ENCODE measurements at places on chromosomes 11 and 22. TPM values are rescaled to one million over a fixed set of nuclear protein-coding genes. Genes with fewer than 3 reads are reported as not detected.
A peak's percentile ranks its signal among the peaks of the same experiment; 100 is the strongest.

GRCh38 chr11:83257761-83258168, 28.4 kb downstream of the CCDC90B start:
- H3K4me1 ChIP-seq: no peaks in the 10 kb centered on the region
- DNase-seq: no peak
- H3K27ac ChIP-seq: no peak overlapping the region

DNA sequence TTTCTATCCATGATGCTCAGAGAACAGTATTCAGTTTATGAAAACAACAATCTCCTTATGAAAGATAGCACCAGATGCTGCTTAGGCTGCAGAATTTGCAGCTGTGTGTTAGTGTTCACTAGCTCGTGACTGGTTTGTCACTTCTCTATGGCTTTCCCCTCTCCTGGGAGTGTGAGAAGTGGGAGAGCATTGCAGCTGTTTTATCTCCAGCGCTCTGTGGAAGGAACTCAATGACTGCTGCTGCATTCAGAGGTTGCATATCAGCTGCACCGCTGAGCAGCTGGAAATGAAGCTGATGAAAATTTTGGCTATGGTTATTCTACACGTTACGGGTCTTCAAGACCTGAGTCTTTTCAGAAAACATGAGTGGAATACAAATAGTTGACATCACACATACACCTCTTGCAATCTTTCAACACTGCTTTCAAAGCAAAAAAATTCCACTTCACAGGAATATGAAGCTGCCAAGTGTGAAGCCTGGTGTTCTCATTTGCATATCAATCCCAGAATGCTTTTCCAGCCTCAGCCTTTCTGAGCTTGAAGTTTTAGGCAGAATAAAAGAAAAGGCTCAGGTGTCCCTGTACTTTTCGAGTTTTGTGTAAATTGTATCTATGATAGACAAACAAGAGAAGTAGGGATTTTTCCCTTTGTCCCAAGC, 149.3 kb upstream of the DDI1 start:
- no peaks in the 10 kb centered on the region for H3K4me1 ChIP-seq
- no peak overlapping the region for H3K4me3 ChIP-seq

- DNase-seq: no peak
- H3K4me3 ChIP-seq: no peak overlapping the region
- H3K36me3 ChIP-seq: no peaks in the 10 kb centered on the region
- H3K27ac ChIP-seq: no peak overlapping the region
These were observed 400.2 kb downstream of the RAB38 start for GRCh38 chr11:87775036-87775435.

DNA sequence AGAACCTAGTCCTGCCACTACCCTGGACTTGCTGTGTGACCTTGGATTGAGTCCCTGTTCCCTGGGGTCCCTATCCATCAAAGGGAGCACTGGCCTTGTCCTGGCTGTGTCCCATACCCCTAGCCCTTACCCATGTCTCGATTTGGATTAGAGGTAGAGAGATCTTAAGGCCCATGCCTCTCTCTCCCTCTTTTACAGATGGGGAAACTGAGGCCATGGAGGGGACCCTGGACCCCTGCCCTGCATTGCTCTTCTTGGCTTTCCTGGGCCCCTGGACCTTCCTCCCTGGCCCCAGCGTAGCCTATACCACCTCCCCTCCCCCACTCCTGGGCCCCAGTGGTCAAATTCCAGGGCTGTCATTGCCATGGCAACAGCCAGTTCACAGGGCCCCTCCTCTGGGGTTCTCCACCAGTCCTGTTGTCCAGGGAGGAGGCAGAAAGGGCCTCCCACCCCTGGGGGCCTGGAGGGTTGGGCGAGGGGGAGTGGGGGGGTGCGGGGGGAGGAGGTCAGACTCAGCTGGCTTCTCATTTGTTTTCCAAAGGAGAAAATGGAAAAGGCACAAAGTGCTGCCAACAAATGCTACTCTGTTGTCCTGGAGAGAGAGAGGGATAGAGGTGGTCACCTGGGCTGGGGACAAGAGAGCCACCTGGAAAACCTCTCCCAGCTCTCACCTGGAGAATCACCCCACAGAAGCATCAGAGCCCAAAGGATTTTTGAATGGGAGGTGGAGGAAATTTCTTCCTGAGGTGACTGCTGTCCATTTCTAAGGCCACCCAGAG, 23.3 kb downstream of the ARHGEF17 start:
- peaks cover 2% of the 10 kb centered on the region for H3K27me3 ChIP-seq
- H3K4me3 ChIP-seq: no peak overlapping the region
- H3K36me3 ChIP-seq: no peaks in the 10 kb centered on the region
- no peak for DNase-seq
- H3K4me1 ChIP-seq: no peaks in the 10 kb centered on the region
- H3K27ac ChIP-seq: no peak overlapping the region

DNA sequence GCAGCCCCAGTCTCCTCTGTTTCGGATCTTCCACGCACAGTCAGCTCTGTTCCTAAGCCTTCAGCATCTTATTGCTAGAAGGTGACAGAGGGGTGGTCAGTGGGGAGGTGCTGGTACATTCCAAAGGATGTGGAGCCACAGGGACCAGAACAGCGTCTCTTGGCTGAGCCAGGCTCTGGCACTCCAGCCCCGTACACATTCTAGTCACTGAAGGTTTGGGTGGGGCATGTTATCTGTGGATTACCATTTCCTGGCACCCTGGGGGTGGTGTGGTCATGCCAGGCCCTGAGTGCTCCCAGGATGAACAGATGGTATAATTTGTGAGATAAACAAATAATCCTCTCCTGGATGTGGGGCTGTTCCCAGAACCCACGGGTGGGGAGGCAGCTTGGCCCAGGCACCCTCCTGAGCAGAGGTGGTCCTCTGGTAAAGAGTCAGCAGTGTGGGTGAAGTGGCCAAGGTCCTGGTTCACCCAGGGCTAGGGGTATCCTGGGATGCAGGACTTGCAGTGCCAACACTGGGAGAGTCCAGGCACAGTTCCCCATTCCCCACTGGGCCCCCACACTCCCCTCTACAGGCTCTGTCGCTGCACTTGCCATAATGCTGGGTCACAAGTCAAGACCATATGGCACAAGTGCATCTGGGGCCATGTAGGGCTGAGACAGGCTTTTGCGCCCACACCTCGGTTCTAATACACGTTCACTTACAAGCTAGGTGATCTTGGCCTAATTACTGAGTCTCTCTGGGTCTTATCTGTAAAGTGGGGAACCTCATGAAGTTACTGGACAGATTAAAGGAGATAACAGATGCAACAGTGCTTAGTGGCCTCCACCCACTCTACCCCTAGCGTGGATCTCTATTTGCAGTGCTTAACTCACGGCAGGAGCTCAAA, 33.0 kb downstream of the DKK3 start:
- H3K4me1 ChIP-seq: peaks cover 14% of the 10 kb centered on the region
- no peak for DNase-seq
- H3K36me3 ChIP-seq: no peaks in the 10 kb centered on the region
- no peaks in the 10 kb centered on the region for H3K27me3 ChIP-seq
- no peak overlapping the region for H3K27ac ChIP-seq

DNA sequence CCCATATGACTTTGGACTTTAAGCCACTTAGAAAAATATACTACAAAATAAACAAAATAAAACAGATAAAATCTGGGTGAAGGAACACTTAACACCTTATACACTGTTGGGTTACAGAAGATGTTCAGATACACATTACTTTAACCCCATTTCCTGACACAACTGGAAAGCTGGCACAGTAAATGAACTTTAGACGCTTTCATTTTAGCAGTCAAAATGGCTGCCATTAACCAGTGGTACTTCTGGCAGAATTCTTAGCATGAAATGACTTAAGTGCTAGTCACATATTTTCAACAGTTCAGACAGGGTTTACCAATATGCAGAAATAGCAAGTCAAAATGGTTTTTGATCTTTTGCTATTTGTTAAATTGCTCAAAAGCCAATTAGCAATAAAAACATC, 37.9 kb downstream of the PIK3C2A start:
- H3K27ac ChIP-seq: no peak overlapping the region
- no peak overlapping the region for H3K4me3 ChIP-seq
- no peaks in the 10 kb centered on the region for H3K27me3 ChIP-seq

DNA sequence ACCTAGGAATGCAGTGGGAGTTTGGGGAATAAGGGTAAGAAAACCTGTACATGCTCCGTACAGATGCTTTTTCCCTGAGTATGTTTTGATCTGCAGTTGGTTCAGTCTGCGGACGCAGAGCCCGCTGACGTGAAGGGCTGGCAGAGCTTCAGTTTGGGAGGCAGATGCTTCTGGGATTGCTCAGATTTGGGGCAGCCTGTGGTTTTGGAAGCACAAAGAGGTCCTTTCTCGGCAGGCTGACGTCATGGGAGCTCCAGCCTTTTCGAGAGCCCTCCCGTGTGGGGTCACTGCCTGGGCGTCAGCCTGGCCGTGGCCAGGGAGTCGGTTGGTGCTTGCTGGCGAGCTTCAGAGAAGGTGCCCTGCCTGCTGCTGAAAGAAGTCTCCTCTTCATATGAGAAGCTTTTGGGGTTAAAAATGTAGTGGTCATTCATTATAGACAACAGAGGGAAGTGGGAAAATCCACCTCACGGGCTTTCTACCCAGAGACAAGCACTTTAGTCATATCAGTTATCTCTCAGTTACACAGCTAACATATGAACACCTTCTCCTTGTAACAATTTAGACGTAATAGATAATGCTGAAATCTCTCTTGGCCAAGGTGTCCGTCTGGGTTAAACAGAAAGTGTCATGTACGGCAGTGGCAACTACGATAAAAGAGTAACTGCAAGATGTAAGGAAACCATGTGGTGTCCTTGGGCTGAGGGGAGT, 26.8 kb downstream of the TPCN2 start:
- DNase-seq: no peak
- H3K4me3 ChIP-seq: no peak overlapping the region
- peaks cover 37% of the 10 kb centered on the region for H3K4me1 ChIP-seq
- no peaks in the 10 kb centered on the region for H3K36me3 ChIP-seq
- peak overlapping the region; percentile 56 for H3K27ac ChIP-seq

DNA sequence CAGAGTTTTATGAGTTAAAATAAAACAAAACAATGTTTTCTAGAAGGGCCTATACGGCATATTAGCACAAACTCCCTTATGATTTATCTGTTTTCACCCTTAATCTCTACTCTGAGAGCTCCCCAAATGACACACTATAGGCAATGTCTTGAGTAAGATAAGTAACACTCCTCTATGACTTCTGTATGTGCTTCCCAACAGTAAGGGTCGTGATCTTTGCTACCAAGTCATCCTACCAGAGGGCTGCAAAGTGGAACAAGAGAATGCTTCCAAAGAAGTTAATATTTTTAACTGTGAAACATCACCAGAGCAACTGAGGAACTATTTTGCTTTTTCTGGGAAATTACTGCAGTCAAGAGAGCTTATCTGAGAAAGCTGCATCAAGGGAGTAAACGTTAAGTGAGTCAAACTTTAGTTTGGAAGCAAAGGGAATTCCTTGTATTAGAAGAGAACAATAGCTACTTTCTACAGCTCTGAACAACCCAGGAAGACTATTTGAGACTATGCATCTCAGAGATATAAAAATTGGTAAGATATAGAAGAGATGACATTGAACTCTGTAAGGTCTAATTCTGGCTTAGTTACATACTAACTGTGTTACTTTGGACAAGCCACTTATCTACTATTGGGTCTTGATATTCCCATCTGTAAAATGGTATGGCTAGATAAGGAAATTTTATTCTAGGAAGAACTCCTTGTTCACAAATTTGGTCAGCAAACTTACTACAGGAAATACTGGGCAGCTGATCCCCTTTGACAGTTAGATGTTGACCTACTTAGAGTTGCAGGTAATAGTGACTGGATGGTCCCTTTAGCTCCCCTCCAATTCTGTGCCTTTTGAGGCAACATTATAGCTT, 43.7 kb upstream of the CCDC34 start:
- H3K27ac ChIP-seq: no peak overlapping the region
- no peak for DNase-seq
- no peaks in the 10 kb centered on the region for H3K4me1 ChIP-seq
- no peaks in the 10 kb centered on the region for H3K36me3 ChIP-seq
- no peaks in the 10 kb centered on the region for H3K27me3 ChIP-seq

- no peaks in the 10 kb centered on the region for H3K36me3 ChIP-seq
- no peak for DNase-seq
- peaks cover 20% of the 10 kb centered on the region for H3K27me3 ChIP-seq
These were observed 130.1 kb upstream of the SYN3 start for GRCh38 chr22:33188326-33188725.

Gene AQP11
- 1.1 TPM for total RNA-seq

Gene CYP2R1
- 12.5 TPM for total RNA-seq

Gene KRTAP5-9
- total RNA-seq: 0.31 TPM

Gene VWCE
- total RNA-seq: 0.94 TPM

Gene CCDC157
- 2.8 TPM for total RNA-seq

Data from naive thymus-derived CD8-positive, alpha-beta T cell (primary cell).